ENCODE measurements at places on chromosomes 4 and X.

- no peak for DNase-seq
Measured at GRCh38 chr4:142705820-142706219, 140.3 kb downstream of the INPP4B start.

GRCh38 chr4:140724760-140725159, 31.4 kb downstream of the TBC1D9 start:
- no peak for DNase-seq

DNA sequence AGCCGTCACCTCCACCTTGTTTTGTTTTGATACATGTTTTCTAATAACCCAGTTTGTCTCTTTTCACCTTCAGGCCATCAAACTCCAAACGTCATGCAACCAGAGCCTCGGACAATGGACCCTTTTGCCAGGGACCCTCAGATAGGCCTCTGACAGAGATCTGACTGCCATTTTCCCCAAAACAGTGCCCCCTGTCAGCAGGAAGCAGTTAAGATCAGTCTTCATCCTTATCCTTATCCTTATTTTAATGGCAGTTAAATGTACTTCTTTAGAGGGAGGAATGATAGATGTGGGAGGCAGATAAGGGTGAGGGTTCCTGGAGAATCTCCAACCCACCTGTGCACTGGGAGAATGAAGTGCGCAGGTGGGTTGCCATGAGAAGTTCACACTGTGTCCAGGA, 135.7 kb downstream of the ANAPC10 start:
- DNase-seq, result no peak

- DNase-seq, result no peak
Measured at GRCh38 chrX:10697616-10698317, 77.4 kb upstream of the MID1 start.

DNA sequence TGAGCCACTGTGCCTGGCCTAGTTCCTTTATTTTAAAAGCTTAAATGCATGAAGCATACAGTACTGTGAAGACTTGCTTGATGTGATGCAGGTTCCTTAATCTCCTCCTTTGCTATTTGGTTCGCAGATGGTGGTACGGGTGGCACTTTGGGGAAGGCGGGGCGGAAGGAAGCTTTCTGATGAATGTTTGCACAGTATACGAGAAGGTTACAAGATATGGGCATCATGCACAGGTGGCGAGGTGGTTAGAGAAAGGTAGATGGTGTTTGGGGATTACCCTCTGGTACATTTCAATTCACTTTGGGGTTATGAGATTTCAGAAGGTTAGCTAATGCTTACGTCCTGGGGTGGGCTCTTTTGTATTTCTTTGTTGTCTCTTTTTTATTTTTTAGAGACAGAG, 17.2 kb downstream of the RHOH start:
- DNase-seq, result no peak

GRCh38 chrX:148878371-148878770, 378.0 kb downstream of the AFF2 start:
- no peak for DNase-seq

- DNase-seq, result no peak
Measured at GRCh38 chrX:117274965-117275364, 812.2 kb upstream of the CT83 start.

GRCh38 chrX:23900220-23900797, 7.4 kb downstream of the APOO start:
- no peak for DNase-seq

DNA sequence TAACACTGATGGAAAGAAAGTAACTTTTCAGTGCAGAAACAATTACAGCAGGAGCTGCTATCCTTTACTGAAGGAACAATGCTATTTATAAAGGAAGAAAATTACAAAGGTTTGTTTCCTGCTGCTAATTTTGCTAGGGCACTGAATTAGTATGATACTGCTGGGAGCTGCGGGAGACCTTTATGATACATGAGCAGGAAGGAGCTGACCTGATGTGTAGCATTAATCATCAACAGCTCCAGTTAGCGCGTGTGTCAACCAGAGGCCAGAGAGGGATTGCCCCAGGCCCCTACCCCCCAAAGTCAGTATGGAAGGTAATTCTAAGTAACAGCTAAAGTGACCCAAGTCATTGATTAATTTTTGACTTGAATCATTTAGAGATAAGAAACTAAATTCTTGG, 728.9 kb downstream of the PCDH18 start:
- no peak for DNase-seq

DNA sequence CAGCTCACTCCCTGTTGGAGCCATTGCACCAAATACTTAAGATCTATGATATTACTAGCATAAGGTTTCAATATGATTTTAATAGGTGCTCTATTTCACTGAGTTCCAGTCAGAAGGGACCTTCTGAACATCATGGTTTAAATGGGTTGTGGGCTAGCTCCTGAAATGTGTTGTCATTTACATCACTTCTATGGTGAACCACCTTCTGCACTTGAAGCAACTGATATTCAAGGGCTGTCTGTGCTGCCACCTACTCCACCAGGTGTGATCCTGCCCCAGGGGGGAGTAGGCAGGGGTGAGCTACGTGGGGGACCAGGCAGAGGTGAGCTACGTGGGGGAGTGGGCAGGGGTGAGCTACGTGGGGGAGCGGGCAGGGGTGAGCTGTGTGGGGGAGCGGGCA, 35.2 kb downstream of the RNF175 start:
- no peak for DNase-seq

DNA sequence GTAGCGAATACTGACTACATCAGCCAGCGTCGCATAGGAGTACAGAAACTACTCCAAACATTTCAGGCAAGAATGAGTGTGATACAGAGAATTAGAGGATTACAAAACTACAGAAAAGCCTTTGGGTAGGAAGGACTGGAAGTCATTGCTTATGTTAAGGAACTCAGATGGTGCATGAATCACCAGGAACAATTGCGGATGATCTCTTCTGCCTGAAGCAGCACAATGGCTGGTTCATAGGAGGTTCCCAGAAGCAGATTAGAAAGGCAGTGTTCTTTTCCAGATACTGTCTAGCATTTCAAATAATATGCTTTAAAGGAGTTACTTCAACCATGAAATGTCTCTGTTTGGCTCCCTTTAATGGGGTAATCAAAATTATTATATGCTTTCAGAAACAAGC, 42.5 kb upstream of the MAP9 start:
- DNase-seq, result no peak

DNA sequence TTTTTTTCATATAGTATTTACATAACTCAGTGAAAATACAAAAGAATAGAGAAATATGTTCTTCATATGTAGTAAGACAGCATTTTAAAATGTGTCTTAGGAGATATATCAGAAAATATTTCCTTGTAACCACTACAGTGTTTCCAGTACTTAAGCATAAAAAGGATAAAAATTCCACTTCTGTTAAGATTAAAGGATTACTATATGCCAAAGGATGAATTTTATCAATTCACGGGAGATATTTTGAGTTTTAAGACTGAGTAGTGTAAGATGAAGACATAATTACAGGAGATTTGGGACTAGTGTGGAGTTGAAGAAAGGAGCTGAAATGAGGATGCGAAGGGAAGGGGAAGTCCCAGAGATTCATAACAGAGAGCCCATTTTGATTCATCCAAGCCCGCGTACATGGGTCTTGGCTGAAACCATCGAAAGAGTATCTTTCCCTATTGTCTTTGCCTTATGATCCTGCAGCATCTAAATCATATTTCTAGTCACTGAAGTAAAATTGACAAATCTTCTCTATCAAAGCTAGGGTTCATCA, 58.7 kb downstream of the MAD2L1 start:
- DNase-seq, result no peak

Data from NCI-H510A (cell line).